ENCODE measurements at places on chromosomes 4 and X. TPM values are rescaled to one million over a fixed set of nuclear protein-coding genes. Genes with fewer than 3 reads are reported as not detected.

DNA sequence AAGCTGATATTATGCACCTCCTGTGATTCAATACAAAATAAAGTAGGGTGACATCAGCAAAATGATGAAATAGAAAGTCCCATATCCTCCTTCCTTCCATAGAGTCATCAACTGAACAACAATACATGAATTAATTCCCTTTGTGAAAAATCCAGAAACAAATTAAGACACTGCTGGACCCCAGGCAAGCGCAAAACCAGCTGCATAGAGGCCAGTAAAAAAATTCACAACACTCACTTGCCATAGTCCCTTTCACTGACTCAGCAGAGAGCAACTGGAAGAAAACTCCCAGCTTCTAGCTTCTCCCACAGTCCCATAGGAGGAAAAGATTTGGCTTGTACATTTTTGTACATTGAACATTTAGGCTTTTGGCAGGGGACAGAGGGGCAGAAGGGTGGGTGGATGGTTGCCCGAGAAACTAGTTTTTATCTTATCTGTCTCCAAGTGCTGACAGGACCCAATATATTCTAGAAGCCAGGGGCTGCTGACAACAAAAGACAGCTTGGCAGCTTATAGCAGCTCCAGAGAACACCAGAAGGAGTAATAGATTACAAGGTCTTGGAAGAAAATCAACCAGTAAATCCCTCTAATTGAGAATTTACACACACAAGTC lies 124.6 kb downstream of the NDST3 start:
- no peak for DNase-seq

DNA sequence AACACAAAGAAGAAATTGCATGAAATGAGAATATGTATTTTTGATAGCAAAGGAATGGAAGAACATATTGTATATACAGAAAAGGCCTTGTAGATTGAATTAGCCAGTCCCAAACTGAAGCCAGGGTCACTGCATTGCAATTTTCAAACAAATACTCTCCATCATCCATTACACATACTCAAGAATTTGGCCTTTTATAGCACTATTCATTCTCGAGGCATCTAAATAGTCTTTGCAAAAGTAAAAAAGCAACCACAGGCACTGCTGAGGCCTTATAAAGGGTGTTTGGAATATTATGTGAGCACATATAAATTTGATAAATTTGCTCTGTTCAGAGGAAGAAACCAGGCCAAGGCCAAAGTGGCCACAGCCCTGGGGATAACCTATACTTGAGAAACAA lies 123.0 kb downstream of the ZNF827 start:
- no peak for DNase-seq

- peak; percentile 44 for DNase-seq
These were observed 46.4 kb downstream of the GPAT3 start for GRCh38 chr4:83582289-83582785.

GRCh38 chrX:100677611-100678181 lies 33.7 kb downstream of the SRPX2 start:
- no peak for DNase-seq

DNA sequence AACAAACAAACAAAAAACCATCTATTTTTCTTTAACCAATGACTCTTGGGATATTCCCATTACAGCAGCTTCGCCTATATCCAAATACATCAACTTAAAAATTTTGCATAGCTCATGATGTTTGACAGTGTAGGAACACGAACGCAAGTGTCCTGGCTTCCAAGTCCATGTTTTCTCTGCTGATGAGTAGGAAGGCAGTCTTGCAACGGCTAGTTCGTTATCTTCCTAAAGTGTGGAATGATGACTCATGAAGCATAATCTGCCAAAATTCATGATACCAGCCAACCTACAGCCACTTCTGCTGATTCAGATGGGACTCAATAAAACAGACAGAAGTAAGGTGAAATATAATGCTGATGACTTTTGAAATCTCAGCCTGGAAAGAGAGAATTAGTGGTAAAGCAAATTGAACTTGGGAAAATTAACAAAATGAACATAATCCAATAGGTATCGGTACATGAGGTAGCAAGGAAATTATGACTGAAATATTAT lies 6.4 kb upstream of the SEPTIN11 start:
- no peak for DNase-seq

DNA sequence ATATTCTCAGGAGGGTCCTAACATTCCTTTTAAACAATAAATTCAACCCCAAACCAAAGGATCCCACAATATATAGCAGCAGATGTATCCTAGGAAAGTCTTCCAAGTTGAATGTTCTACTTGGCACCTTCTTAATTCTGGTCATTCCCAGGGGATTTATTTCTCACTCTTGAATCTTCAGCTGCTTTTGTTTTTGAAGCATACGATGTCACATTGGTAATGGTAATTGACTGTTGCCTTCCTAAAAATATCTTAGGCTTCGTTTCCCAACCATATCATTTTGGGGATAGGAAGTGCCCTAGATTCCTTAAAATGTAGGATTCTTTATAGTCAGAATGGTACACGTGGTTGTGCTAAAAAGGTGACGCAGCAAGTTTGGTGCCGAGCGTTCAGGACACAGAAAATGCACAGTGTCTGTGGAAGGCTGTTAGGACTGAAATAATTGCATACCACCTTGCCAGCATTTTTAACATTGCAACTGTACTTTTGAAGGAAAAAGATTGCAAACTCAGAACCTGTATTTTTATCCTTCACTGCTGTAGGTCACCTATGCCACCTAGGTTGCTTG lies 8.1 kb downstream of the SNX25 start:
- DNase-seq: no peak

- no peak for DNase-seq
These were observed 483.6 kb downstream of the SH2D1A start for GRCh38 chrX:124829930-124830329.

- no peak for DNase-seq
These were observed 8.9 kb downstream of the CLCN4 start for GRCh38 chrX:10165580-10166247.

DNA sequence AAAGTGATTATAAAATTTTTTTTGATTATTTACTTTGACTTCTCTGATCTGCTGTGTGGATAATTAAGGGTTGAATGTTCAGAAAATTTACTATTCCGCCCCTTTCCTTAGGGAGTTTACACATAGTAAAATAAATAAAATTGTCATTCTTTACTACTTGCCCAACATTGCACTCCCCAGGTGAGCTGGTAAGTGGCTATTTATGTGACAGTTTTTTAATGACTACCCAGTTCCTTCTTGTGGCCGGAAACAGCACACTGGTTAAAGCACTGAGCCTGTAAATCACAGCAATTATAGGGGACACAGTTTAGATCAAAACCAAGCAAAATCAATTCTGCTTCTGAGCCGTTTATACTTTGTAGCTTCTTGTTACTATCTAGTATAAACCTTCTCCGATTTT lies 158.1 kb downstream of the FHIP1A start:
- DNase-seq: no peak

DNA sequence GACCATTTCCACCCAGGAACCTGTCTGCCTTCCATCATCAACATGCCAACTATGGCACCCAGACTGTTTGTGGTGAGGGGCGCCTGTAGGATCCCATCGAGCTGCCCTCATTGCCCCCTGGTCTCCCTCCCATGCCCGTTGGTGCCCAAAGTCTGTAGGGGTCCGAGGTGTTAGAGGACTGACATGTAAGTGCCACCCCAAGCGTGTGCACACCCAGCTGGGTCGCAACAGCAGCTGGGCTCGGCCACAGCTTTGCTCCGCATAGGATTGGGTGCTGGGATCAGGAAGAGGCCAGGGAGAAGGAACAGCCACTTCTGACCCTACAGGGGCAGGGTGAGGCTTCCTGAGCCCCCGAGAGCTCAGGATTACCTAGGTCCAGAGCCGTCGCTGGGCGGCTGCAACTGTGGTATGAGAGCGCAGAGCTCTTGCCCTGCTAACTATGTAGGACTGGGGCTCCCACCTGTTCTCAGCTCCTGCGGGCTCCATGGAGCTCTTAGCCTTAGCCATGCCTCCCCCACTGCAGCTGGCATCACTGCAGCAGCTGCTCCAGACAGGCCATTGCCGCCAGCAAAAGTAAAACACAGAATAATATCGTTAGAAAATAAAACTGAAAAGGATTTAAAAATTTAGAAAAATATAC lies 1160.3 kb downstream of the FSTL5 start:
- DNase-seq: no peak

DNA sequence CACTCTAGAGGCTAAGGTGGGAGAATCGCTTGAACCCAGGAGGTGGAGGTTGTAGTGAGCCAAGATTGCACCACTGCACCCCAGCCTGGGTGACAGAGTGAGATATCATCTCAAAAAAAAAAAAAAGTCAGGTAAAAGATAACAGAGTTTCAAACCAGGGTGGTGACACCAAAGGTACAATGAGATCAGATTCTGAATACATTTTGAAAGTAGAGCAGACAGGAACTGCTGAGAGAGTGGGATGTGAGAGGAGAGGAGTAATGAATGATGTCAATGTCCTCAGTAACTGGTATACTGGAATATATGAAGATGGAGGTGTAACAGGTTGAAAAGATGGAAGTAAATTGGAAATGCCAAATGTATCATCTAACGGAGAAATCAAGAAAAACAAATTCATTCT lies 135.6 kb downstream of the CAMK2D start:
- DNase-seq: no peak

DNA sequence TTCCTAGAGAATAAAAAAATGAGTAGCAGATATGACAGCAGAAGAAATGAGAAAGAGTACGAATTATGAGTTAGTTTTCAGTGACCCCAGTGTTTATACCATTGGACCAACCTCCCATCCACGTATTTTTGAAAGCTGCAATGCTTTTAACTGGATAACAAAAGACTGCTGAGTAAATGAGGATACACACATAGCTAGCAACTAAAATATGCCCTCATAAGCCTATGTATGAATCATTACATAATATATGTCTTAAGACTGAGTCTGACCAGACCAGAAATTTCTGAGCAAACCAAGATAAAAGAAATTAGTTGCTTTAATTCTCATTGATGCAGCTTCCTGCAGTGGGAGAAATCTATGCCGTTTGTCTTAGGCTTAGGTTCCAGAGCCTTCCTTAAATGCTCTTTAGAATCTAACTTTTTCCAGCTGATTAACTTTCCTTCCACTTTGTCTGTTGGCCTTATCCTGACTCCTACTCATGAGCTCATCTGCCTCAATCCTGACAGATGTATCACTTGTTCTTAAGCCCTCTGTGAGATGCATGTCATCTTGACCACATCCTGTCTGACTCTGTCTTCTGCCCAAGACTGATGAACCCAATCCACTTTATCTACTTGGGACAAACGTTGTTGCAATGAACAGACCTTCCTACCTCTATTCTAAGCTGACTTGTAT lies 301.4 kb upstream of the AADAT start:
- peak; percentile 11 for DNase-seq

DNA sequence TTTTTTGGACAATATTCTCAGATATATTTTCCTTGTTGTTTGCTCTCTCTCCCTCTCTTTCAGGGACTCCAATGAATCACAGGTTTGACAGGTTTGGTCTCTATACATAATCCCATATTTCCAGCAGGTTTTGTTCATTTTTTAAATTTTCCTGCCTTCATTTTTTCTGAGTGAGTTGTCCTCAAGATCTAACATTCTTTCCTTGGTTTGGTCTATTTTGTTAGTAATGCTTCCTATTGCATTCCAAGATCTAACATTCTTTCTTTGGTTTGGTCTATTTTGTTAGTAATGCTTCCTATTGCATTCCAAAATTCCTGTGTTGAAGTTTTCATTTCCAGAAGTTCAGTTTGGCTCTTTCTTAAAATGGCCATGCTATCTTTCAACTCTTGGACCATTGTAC lies 45.3 kb upstream of the ZMAT1 start:
- no peak for DNase-seq

- no peak for DNase-seq
These were observed 34.5 kb downstream of the RNF175 start for GRCh38 chr4:153725136-153725830.

- no peak for DNase-seq
These were observed 287.0 kb upstream of the NOCT start for GRCh38 chr4:138728566-138728965.

Gene CCDC158
- total RNA-seq: not detected

Gene REELD1
- total RNA-seq: not detected

Gene L1CAM
- 0.30 TPM for total RNA-seq

Gene TRIM61
- total RNA-seq: 1.7 TPM

Data from MG63 (cell line).